Activated T-cell treated with anti-CD3 and anti-CD28 coated beads for 4 hours (primary cell): ENCODE measurements at places on chromosomes 4 and X.
A peak's percentile ranks its signal among the peaks of the same experiment; 100 is the strongest.

DNA sequence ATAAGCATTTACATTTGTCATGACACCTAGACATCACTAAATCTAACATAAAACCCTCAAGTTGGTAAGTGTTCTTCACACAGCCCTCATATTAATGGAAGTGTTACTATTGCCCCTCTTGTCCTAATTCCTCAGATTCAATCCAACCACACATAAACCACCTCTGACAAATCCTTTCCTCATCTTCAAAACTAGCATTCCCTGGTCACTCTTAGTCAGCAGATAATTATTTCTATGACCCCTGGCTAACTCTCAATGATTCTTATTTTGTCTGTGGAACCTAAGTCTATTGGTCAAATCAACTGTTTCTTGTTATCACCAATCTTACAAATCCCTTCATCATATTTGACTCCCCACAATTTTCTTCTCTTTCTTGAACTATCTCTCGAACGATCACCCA, 168.6 kb downstream of the PPP3CA start:
- no peak for DNase-seq

DNA sequence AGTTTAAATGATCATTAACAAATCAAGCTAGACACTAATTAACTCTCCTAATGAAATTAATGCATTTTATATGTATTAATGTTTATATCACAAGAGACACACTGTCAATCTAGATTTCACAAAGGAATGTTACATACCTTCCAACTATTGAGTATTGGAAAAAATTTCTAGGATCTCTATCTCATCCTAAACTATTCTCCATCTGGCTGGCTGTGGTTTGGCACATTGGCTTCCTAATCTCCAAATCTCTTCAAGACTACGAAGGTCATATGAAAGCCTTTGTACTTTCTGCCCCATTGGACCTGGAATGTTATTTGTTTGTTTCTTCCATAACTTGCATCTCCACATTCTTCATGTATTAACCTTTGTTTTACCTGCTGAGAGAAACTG, 1160.0 kb downstream of the ADGRL3 start:
- DNase-seq, result no peak

GRCh38 chr4:118866442-118866841, 22.2 kb upstream of the SYNPO2 start:
- no peak for DNase-seq

DNA sequence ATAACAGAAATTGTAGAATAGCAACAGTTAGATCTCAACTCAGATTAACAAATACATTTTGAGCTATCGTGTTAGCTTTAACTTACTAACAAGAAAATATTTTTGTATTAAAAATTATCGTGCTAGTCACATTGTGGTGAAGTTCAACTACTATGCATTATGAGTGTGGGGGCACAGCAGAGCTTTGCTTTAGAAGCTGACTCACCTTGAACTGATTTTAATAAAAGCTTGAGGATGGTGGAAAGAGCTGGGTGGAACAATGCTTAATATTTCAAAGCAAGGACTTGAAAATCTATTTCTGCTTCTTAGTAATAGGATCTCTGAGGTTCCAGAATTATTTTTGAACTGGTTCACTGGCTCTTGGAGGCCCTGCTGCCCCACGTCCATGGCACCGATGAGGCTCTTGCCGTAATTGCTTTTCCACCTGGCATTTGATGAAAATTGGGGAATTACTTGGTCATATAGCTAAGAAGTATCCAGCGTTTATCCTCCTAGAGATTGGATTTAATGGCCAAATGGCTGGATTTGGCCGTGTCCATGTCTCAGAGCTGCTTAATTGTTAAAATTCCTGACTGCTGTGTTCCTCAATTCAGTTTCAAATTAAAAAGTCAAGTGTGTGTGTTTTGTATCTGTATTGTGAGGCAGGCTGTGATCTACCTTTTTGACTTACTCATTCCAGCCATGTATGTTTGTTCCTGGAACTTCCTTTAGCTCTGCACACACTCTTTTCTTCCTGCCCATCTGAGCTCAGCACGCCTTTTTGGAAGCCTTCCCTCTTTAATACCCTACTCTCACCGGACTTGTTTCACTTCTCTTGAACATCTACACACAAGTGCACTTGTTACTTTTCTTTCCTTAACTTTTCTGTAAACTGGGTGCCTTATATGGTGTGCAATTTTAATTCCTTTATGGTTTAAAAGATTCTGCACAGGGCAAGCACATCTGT, 66.6 kb upstream of the LIMCH1 start:
- DNase-seq, result no peak

GRCh38 chr4:1105662-1106061, 7.7 kb downstream of the RNF212 start:
- no peak for DNase-seq

DNA sequence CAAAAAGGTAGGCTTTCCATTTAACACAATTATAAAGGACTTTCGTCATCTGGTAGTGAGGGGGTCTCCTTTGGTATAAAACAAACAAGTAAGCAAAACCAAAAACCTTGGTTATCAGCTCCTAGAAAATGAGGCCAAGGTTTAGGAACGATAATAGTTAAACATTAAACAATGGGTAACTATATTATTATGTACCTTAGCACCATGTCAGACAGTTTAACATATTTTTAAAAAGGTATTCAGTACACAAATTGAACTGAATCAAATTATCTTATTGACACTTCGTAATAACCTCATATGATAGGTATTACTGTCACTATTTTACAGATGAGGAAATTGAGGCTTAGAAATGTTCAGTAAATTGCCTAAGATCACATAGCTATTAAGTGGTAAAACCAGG, 32.1 kb upstream of the RAB9B start:
- DNase-seq, result no peak

DNA sequence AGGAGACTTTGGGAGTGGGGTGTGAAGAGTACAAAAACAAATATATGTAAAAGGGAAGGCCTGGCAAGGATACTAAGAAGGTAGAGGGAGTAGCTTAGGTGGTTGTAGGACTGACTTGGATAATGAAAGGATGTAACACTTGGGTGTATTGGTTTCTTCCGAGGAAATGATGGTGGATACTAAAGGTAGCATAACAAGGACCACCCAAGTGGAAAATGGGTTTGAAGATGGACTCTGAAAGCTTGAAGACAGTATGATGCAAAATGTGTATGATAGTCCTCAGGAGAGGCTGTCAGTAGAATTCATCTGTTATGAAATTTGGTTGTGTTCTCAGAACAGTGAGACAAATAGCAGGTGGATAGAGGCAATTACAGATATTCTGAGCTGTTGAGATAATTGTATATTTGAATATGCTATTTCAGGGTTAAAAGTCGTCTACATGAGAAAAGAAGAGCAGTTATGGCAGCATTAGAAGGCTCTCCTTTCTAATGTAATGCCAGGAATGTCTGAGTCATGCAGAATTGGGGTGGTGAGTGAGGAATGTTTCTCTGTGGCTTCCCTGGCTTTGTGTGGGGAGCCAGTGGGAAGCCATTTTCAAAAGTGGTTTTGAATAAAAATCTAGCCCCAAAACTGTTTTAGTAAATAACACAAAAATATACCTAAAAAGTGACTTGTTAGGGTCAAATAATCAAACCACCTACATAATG, 75.6 kb downstream of the FHIP1A start:
- DNase-seq, result no peak

GRCh38 chr4:38368613-38369012, 295.4 kb upstream of the KLF3 start:
- DNase-seq, result no peak

DNA sequence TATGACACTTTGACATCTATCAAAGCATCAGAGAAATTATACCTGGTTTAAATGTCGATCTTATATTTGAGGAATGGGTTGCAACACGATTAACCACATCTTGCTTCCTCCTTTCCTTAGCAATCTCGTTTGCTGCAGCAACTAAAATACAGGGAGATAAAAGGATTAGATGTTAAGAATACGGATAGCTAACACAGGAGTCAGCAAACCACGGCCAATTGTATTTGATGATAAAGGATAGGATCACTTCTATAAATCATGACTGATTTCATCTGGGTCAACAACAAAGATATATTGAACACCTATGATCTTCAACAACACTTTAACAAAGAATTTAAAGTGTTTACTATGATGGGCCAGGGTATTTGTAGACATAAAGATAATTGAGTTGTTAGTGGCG, 5.0 kb downstream of the MAP7D3 start:
- DNase-seq, result no peak

DNA sequence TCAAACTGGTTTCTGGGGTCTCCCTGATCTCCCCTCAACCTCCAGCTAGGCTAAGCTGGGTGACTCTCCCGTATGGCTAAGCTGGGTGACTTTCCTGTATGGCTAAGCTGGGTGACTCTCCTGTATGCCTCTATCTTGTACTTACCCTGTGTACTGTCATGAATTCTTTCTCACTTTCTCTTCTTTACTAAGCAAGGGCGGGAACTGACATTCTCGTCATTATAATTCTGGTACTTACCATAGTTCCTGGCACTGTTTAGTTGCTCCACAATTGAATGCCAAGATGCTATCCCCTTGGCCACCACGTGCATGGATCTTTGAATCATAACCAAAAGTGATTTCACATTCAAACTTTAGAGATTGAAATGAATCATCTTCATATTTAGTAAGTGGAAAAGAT, 8.8 kb downstream of the INTU start:
- DNase-seq, result no peak

DNA sequence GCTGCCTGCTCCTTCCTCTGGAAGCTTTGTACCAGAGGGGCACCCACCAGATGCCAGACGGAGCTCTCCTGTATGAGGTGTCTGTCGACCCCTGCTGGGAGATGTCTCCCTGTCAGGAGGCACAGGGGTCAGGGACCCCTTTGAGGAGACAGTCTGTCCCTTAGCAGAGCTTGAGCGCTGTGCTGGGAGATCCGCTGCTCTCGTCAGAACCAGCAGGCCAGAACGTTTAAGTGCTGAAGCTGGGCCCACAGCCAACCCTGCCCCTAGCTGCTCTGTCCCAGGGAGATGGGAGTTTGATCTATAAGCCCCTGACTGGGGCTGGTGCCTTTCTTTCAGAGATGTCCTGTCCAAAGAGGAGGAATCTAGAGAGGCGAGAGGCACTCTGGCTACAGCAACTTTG, 260.3 kb upstream of the GPRIN3 start:
- no peak for DNase-seq

DNA sequence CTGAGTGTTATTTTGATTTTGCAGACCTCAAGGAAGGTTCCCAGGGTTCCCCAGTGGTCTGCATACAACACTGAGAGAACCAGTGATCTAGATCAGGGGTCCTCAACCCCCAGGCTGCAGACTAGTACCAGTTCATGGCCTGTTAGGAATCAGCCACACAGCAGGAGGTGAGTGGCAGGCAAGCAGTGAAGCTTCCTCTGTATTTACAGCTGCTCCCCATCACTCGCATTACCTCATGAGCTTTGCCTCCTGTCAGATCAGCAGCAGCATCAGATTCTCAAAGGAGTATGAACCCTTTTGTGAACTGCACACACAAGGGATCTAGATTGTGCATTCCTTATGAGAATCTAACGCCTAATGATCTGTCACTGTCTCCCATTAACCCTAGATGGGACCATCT, 28.5 kb downstream of the EDNRA start:
- DNase-seq, result no peak

DNA sequence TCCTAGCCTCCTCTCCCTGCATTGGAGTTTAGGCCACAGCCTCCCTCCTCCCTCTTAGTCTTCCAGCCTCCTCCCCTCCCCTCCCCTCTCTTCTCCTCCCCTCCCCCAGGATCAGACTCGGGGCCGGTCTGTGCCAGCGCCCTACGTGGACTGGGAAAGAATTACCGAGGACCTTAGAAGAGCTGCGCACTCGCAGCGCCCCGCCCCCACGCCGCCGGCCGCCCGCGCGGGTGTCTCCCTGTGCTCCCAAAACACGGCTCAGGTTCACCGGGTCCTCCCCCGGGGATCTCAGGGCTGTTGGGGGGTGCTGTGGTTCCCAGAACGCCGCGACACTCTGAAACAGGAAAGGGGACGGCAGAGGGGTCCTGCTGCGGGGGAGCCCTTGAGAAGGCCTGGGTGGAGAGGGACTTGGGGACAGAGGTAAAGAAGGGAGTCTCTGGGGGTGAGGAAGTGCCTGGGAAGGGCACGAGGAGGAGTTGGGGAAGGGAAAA, 122.3 kb upstream of the TBL1X start:
- peak; percentile 29 for DNase-seq

DNA sequence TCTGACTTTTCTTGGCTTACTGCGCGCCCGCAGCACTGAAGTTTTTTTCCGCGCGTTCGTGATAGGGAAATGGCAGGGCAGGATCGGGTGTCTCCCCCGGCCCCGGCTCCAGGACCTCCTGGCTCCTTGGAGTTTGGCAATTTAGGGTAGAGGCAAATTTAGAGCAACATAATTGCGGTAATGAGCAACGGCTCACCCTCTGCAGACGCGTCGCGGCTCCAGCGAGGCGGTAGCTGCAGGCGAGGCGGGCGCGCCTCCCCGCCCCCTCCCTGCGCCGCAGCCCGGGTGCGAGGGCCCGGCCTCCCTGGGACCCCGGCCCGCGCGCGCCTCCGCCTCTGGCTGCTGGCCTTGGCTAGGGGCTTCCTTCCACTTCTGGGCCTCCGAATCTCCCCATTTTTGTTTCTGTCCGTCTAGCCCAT, 6.2 kb downstream of the MSX1 start:
- no peak for DNase-seq

- no peak for DNase-seq
Observed at GRCh38 chr4:147779451-147779850, 47.6 kb downstream of the ARHGAP10 start.

- DNase-seq, result no peak
Observed at GRCh38 chr4:120472447-120473131, 405.9 kb upstream of the MAD2L1 start.

DNA sequence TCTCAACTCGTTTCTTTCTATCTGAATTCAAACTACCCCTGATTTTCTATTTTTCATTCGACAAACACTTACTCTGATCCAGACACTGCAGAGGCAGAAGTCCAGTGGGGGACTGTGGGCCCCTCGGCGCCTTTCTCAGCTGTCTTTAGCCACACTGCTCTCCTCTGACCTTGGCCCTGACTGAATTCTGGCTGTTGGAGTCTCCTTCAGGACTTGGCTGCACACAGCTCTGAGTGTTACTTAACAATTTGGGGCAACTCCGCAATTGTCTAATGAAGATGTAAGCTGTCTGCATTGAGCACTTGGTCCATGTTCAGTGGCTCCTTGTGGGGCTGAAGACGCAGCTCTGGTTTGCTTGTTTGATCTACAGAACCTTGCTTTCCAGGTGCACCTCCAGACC, 57.3 kb upstream of the ACSL1 start:
- DNase-seq, result no peak
